ENCODE measurements at places on chromosomes 5 and 9. TPM values are rescaled to one million over a fixed set of nuclear protein-coding genes. Genes with fewer than 3 reads are reported as not detected.

Gene SPATA6L
- 1.5 TPM for total RNA-seq

Gene TMED9
- total RNA-seq, result 59.2 TPM

Gene HRH2
- not detected for total RNA-seq

Gene PDGFRB
- 297 TPM for total RNA-seq

Gene FLT4
- total RNA-seq, result 0.20 TPM

Gene TLX3
- total RNA-seq, result not detected

Gene FUT7
- not detected for total RNA-seq

Gene PCDHB13
- under 0.01 TPM for total RNA-seq

Gene CCL27
- total RNA-seq, result not detected

Data from subcutaneous preadipocyte (primary cell).